ENCODE measurements at places on chromosomes 12 and 14.

DNA sequence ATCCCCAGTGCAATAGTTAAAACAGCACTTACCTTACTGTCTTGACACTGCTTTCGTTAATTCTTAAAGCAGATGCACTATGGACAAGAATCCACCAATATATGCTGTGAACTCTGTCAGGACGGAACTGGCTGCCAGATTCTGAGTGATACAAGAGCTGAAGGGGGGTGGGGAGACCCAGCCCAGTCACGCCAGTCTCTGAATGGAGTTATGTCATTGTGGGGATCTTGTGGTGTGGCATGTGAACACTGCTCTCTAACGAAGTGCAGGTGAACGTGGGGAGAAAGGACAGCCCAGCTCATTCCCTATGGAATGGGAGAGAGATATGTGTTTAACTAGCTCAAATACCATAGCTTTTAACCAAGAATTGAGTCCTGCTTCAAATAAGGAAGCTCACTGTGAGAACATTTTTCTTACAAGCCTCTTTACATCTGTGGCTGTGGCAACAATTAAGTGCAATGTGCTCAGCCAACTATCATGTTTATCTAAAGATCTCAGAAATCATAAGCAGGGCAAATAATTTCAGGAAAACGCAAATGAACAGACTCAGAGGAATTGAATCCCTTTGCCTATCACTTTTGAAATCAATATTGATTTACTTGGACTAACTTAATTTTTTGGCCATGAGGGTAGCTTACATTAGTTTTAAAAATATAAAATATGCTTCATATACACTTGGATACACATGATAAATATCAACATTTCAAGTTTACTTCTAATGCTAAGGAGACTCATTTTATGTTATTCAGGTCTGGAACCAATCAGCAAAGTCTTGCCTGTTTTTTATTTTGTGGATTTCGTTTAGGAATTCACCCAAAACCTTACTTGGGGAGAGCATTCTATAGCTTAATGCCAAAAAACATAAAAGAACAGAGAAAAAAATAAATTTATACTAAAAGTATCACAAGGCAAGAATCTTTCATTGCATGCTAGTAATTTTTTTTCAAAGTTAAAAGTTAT lies at the start of gene LUM:
LUM (minus strand) TSS at position 129 of the 960 bp plus-strand sequence. CDS start 2,515 bp downstream, outside the sequence.
- DNase-seq, result peak; percentile 8

DNA sequence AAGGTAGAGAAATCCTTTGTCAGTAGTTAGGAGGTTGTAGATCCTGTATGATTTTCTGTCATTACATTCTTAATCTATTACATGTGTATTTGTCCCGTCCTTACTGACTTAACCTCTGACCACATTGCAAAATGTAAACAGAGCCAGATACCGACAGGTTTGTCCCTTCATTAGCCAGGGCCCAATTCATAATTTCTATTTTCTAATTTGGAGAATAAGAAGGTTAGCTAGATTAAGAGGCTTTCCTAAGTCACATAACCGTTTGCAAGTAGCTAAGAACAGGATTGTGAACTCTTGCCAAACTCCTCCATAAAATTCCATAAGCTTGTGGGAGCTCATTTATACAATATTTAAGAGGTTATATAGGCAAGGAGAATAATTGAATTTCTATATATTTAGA lies 352.6 kb downstream of the RAD51B start:
- DNase-seq, result no peak

GRCh38 chr12:65585648-65586602 lies 238.4 kb upstream of the HMGA2 start:
- DNase-seq, result no peak

GRCh38 chr12:8834230-8834629 lies 11.8 kb downstream of the A2ML1 start:
- no peak for DNase-seq

GRCh38 chr14:70792939-70793338 lies 16.4 kb downstream of the MAP3K9 start:
- DNase-seq, result no peak

DNA sequence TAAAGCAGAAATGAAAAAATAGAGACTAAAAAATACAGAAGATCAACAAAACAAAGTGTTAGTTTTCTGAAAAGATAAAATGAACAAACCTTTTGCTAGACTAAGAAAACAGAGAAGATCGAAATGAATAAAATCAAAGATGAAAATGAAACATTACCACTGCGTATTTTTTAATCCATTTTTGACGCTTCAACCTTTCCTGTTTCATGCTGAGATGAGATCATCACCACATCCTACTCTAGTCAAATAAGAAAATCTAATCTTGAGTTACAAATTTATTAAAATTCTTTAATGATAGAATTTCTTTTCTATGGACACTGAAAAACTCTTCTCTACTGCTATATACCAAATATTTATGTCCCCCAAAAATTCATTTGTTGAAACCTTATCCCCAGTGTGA lies 30.7 kb downstream of the MAGOHB start:
- no peak for DNase-seq

DNA sequence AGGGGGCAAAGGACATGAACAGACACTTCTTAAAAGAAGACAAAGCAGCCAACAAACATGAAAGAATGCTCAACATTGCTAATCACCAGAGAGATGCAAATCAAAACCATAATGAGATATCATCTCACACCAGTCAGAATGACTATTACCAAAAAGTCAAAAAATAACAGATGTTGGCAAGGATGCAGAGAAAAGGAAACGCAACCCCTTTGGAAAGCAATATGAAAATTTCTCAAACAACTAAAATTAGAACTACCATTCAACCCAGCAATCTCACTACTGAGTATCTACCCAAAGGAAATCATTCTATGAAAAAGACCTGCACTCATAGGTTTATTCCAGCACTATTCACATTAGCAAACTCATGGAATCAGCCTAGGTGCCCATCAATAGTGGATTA lies 25.6 kb downstream of the MDM1 start:
- DNase-seq, result no peak

DNA sequence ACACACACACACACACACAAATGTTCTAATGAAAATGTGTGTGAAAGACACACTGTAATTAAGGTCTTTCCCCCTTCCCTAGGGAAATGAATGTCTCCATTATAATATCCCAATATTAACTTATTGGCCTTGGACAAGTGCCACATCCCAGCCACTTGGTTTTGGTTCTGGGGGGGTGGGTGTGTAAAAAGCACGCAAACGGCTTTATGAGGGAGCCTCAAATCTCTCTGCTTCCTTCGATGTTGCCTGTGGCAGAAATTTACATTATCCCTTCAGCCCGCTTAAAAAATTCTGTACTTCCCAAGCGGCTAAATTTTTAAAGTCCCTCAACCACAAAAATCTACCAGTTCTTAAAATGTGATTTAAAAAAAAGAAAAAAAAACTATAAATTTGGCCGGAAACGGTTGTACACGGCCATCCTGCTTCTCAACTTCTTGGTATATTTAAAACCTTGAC lies 432 bp downstream of the C14orf93 start:
- no peak for DNase-seq

GRCh38 chr12:4975574-4975973 lies 65.9 kb downstream of the KCNA1 start:
- DNase-seq, result no peak

DNA sequence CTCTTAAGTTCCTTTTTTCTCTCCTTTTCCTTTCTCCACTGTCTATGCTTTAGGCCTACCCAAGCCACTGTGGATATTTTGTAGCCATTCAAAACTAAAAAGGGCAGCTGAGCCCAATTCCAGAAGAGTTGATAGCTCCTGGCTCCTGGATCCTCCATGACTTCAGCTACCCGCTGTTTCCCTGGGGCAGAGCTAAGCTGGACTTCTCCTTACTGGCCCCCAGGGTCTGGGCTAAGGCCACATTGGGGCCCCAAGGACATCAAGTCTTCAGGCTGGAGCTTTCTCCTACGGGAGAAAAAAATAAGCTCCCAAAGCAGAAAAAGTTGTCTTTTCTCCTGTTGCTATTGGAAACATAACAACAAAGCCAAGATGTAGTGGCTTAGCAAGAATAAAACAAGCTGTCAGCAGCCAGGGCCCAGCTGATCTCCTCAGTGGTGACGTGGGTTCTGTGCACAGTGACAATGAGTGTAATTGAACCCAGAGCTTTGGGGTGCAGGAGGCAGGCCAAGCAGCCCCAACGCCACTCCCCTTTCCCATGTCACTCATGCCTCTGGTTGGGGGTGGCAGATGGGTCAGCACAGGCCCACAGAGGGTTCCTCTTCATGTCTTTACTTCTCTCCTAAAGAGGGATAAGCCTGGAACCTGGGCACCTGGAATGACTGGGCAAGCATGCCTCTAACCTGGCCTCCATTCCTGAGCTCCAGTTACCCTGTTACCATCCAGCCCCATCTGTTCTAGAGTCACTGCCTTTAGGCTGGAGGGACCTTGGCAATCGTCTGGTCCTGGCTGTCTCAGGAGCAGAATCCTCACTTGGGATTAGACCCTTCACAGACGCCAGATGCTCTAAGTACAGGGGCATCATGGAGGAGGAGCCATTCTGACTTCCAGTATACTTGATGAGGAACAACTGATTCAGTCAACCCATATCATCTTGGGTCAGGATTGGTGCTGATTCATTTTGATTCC lies 171.2 kb downstream of the ZFP36L1 start:
- DNase-seq, result no peak

DNA sequence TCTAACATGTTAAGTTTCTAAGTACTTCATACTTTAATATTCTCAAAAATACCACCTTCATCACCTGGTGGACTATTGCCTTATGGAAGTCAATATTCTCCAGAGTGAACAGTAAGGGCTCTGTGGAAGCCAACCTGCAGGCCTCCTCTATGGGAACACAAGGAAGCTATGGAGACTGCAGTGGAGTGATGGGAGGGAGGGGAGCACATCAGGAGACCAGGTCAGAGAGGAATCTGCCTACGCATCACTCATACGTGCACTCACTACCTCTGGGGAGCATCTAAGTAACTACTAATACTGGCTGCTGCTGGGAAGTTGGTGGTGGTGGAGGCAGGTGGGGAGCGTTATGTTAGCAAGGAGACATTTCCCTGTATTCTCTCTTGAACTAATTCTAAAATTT lies 19.9 kb downstream of the HECTD4 start:
- no peak for DNase-seq

- DNase-seq, result no peak
These were observed 12.7 kb downstream of the PROX2 start for GRCh38 chr14:74863274-74863673.

GRCh38 chr14:68261092-68261842 lies 441.7 kb downstream of the RAD51B start:
- no peak for DNase-seq
